ENCODE measurements at places on chromosomes 4 and X.

- no peak for DNase-seq
Measured at GRCh38 chr4:100782356-100782755, 264.5 kb upstream of the EMCN start.

DNA sequence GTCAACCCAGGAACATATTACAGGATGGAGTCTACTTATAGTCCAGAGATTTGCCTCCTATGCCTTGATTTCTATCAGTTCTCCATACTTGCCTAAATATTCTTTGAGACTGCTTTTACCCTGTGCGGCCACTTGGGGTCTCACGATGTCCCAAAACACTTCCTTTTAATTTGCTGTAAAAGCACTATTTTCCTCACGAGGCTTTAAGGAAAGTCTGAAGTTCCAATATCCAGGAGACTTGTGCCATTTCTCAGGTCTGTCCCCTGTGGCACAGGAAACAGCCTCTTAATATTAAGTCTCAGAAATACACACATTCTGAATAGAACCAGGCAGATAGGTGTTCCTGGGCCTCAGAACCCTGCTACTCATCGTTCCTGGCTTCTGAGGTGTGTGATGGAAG lies 142.9 kb downstream of the TMEM164 start:
- DNase-seq: no peak

DNA sequence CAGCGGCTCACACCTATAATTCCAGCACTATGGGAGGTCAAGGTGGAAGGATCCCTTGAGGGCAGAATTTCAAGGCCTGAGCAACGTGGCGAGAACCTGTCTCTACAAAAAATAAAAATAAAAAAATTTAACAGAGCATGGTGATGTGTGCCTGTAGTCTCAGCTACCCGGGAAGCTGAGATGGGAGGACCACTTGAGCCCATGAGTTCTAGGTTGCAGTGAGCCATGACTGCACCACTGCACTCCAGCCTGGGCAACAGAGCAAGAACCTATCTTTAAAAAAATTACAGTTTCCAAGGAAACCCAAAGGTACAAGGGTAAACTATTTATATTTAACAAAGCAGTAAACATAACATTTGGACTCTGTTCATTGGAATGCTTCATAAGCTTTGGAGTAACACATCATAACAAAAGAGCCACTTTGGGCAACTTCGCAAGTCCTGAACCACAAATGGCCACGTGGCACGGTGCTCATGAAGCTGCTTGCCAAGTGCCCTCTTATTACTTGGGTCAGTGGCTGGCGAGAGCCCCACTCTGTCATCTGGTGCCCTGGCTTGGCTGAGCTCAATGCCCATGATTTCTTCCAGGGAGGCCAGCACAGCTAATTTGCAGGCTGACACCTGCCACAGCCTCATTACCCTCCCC lies 165.6 kb downstream of the SH3KBP1 start:
- DNase-seq: no peak

DNA sequence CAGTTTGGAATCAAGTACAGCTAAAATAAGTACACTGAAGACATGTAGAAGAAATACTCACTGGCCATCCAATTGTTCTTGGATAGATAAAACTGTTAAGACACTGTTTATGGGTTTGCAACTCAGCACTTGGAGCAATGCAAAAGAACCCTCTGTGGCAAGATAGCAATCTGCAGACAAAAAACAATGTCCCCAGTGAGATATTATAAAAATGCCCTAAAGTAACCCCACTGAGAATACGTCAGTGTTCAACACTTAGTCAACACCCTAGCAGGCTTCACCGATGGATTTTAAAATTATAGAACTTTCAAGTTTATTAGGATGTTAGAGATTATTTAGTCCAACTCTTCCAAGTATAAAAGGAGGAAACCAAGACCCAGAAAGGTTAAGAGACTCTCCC lies 47.5 kb upstream of the NDP start:
- DNase-seq: no peak

- no peak for DNase-seq
Measured at GRCh38 chrX:97234471-97235081, 350.9 kb downstream of the RPA4 start.

DNA sequence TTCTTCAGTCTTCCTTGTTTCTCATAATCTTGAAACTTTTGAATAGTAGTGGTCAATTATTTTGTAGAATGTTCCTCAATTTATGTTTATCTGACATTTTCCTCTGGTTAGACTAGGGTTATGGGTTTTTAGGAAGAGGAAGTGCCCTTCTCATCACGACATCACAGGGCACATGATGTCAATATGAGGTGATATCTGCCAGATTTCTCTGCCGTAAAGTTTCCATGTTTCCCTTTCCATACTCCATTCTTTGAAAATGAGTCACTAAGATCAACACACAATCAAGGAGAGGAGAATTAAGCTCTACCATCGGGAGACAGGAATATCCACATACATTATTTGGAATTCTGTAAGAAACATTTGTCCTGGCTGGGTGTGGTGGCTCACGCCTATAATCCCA lies 28.4 kb downstream of the RP2 start:
- no peak for DNase-seq

GRCh38 chr4:53315300-53315699 lies 50.6 kb downstream of the SCFD2 start:
- DNase-seq: no peak

- DNase-seq: peak; percentile 71
Measured at GRCh38 chrX:40109288-40110008, 11.7 kb upstream of the BCOR start.

GRCh38 chrX:17710871-17711301 lies 26.4 kb upstream of the SCML1 start:
- no peak for DNase-seq

- DNase-seq: no peak
Measured at GRCh38 chr4:138650929-138651448, 364.6 kb upstream of the NOCT start.

- no peak for DNase-seq
Measured at GRCh38 chr4:111399623-111400022, 745.6 kb upstream of the FAM241A start.

DNA sequence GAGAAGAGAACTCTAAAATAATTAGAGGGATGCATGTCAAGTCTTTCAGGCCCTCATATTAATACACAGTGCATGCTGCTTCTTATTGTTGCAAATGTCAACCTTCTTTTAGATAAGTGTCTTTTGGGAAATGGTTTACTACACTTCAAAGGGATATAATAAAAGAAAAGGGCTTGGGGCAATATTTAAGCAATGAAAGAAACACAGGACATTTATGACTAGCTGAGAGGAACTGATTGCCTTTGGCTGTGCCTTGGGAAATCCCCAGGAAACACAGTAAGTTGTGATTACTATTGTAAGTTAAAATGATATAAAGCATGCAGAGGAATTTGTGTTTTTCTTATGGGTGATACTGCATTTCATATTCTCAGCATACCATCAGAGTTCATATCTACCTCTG lies 1036.2 kb upstream of the GRID2 start:
- no peak for DNase-seq

GRCh38 chr4:186669735-186670134 lies 53.9 kb downstream of the FAT1 start:
- DNase-seq: no peak

DNA sequence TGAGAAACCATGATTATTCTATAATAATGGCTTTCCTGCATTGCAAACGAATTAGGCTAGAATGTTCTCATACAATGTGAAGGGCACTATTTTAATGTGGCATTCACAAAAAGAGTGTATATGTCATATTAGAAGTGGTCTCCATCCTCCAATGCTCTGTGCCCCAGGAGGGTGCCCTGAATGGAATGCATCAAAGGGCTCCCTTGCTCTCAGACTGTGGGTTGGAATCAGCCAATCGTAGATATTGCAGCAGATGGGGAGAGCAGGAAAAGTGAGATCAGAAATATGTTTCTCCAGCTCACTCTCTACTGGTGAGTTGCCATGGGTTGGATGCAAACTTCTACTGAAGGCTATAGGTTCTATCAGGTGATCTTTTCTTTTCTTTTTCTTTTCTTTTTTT lies 11.9 kb upstream of the NSUN7 start:
- DNase-seq: no peak
